ENCODE measurements at places on chromosomes 11 and 22. TPM values are rescaled to one million over a fixed set of nuclear protein-coding genes. Genes with fewer than 3 reads are reported as not detected.

Gene ZP1
- not detected for total RNA-seq

Gene SMTNL1
- total RNA-seq: not detected

DNA sequence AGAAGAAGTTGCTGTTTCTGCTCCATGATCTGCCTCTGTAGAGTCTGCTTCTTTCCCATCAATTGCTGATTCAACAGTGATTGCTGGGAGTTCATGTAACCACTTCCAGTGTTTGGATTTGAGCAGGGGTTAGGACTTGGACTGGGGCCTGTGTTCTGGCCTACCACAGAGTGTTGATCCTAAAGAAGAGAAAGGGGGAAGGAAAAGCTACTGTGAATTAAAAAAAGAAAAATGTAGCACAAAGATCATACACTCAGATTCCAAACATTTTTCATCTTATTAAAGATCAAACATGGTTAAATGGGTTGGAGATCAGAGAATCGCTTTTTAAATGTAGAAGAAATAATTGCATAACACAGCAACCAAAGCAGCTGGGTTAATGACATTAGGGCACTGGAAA, 67.6 kb upstream of the MTMR2 start:
- H3K27ac ChIP-seq: no peak overlapping the region
- no peak for DNase-seq
- peaks cover 2% of the 10 kb centered on the region for H3K4me1 ChIP-seq
- no peak overlapping the region for H3K4me3 ChIP-seq

- H3K36me3 ChIP-seq: peaks cover 38% of the 10 kb centered on the region
- peak within 1 kb of the TSS; percentile 24 for H3K4me3 ChIP-seq
- H3K27ac ChIP-seq: peak within 1 kb of the TSS; percentile 83
- DNase-seq: no peak
- H3K4me1 ChIP-seq: peaks cover 25% of the 10 kb centered on the region
Measured at GRCh38 chr11:47586098-47586855, at the start of gene FAM180B. Gene FAM180B (plus strand): TSS chr11:47586678. CDS start chr11:47586769, 91 bp downstream.

DNA sequence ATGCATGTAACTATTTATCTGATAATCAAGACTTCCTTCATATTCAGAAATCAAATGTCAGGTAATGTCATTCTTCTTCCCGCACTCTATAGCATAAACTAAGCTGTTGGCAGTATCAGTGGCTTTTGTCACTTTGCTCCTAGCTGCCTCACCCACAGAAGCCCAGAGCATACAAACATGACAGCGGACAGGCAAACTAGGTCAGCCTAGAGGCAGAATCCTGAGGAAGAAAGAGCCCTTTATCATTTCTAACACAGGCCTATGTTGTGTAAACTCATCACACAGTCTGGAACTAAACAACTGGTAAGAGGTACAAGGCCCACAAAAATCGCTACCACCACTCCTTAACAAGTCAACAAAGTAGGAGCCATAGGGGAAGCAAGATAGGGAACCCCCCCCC, 21.0 kb downstream of the GUCY1A2 start:
- DNase-seq: no peak
- H3K27ac ChIP-seq: no peak overlapping the region
- H3K36me3 ChIP-seq: no peaks in the 10 kb centered on the region
- no peaks in the 10 kb centered on the region for H3K4me1 ChIP-seq

- no peak overlapping the region for H3K27ac ChIP-seq
- no peak overlapping the region for H3K4me3 ChIP-seq
- no peaks in the 10 kb centered on the region for H3K4me1 ChIP-seq
- DNase-seq: no peak
Measured at GRCh38 chr11:46760429-46761128, 41.6 kb downstream of the F2 start.

GRCh38 chr11:22133776-22134175, 59.1 kb upstream of the ANO5 start:
- H3K4me1 ChIP-seq: no peaks in the 10 kb centered on the region
- H3K27ac ChIP-seq: no peak overlapping the region
- H3K36me3 ChIP-seq: no peaks in the 10 kb centered on the region
- DNase-seq: no peak
- no peak overlapping the region for H3K4me3 ChIP-seq
